ENCODE measurements at places on chromosomes 7 and 10.

- DNase-seq: no peak
Measured at GRCh38 chr7:10939237-10939910, 34.3 kb upstream of the PHF14 start.

DNA sequence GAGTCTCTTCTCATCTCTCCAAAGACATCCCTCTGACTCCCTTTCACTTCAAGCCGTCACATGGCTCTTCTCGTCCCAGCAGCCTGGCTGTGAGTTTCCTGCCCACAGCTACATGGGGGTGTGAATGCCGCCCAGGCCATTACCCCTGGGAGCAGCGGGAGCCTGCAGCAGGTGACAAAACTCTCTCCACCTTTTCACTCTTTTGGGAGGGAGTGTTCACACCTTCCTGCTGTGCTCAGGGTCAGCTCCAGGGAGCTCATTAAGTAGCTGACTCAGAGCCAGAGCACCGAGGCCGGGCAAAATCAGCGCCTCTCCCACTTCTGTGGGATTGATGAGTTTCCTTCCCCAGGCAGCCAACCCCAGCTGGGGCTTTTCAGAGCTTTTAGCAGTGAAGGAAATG lies 271.3 kb downstream of the TYW1 start:
- DNase-seq: no peak

DNA sequence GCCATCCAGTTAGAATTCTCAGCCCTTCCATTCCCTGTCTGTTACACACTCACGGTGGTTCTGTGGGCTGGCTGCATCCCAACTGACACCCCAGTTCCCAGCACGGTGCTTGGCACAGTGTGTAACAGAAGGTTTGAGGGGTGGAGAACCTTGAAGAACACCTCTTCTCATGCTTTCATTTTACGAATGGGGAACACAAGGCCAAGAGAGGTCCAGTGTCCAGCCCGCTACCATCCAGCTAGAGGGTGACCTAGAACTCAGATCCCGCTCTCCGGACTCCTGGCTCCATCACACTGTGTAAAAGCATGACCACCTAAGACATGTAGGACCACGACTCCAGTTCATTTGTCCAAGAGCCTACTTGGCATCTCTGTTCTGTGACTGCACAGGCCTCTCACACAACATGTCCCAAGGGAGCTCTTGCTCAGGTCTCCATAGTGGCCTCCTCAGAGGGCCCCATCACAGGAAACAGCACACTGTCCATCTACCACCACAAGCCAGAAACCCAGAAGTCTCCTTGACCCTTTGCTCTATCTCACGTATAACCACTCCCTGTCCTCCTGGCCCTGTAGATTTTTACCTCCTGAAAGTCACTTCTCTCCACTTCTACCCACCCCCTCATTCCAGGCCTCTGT lies 2.8 kb upstream of the CDH23 start:
- DNase-seq: no peak

DNA sequence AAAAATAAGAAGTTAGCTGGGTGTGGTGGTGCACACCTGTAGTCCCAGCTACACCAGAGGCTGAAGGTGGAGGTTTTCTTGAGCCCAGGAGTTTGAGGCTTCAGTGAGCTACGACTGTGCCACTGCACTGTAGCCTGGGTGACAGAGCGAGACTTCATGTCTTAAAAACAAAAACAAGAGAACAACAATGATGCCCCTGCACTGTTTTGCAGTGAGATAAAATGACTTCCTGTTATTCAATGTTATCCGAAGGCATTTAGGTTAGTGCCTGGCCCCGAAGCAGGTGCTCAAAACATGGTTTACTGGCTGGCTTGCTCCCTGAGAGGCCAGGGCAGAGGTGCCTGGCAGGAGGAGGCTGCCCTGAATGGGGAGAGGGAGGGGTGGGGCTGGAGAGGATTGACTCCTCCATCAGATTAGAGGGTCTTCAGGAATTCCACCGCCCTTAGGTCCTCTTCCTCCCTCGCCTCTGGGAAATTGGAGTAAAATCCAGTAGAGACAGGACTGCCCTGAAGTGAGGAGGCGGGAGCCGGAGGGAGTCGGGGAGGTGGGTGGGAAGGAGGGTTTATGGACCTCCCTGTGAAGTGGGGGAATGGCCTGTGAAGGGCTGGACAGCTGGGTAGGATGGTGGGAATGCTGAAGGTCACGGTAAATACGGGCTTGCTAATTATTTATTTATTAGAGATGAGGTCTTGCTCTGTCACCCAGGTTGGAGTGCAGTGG lies 6.8 kb upstream of the CLDN4 start:
- no peak for DNase-seq

DNA sequence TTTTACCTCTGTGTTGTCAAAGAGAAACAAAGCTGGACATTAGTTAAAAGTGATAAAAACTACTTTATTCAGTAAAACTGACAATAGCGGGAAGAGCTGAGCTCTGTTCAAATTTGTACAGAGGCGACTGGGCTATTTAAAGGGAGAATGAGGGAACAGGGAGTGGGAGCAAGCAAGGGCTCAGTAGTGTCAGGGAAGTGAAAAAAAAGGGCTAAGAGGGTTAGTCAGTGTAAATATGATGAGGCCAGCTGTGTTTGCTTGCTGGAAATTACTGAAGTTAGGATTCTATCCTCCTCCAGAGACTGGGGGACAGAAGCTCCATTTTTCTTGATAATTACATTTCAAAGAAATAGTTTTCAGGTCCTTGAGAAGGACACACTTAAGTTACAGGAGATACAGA lies 232.5 kb downstream of the SH2D4B start:
- no peak for DNase-seq

DNA sequence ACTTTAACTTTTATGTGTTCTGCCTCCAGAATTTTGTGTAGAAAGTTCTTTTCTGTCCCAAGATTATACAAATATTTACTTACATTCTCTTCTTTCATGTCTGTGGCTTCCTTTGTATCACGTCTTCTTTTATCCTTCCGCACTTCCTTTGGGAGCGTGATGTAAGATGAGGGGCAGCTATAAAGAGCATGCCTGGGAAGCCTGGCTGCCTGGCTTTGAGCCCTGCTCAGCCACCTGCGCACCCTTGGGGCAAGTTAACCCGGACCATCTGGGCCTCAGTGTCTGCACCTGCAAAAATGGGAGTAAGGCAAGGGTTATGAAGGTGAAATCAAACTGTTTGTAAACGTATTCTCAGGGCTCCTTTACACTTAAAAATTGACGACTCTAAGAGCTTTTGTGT lies 25.2 kb downstream of the PALD1 start:
- no peak for DNase-seq

- DNase-seq: no peak
Measured at GRCh38 chr10:86692664-86693063, 24.4 kb downstream of the LDB3 start.

GRCh38 chr7:40526951-40527715 lies 392.3 kb downstream of the SUGCT start:
- no peak for DNase-seq

DNA sequence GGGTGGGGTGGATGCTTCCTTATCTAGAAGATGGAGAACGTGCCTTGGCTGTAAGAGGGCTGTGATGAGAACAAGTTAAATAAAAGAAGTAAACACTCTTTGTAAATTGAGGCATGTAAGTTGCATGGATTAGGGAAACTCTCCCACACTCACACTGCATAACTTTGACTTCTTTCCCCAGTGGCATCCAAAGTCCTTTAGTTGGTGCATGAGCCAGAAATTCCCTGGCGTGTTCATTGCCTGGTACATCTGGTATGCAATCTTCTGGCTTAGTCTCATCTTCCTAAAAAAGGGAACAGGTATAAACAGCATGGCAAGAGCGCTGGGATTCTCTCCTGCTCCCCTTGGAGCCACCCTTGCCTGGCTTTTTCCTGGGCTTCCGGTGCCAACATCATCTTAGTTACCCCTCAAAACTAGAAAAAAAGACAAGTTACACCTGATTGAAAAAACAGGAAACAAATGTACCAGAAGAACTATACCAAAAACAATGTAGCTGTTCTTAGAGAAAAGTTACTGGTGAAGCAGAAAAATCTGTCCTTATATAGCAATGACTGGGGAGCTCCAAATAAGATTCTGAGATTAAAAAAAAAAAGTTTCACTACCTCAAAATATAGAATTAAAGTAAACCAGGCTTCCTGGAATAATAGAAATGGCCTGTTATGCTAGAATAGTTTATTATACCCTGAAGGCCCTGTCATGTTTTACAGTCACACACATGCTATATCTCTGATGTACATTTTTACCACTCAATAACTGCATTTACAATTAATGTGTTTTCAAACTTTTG lies 9.9 kb downstream of the RP9 start:
- no peak for DNase-seq

- no peak for DNase-seq
Measured at GRCh38 chr10:125808047-125808446, 15.0 kb downstream of the UROS start.

GRCh38 chr10:106991091-106991490 lies 173.4 kb downstream of the SORCS1 start:
- DNase-seq: no peak

DNA sequence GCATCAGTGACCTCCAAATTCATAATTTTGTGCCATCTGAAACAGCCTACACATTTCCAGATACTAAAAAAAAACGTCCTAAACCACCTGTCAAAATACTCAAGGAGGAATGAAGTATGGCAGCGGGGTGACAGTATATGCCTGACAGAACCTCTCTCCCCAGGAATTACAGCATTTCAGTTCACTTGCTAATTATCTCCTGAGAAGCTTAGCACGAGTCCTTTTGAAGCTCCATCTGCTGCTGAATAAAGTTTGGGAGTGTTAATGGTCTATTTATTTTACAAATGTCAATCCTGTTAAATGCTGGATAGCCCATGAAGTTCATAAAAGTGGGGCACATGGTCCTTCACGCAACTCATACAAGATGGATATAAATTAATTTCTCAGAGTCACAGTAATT lies 29.4 kb upstream of the ANLN start:
- DNase-seq: no peak

DNA sequence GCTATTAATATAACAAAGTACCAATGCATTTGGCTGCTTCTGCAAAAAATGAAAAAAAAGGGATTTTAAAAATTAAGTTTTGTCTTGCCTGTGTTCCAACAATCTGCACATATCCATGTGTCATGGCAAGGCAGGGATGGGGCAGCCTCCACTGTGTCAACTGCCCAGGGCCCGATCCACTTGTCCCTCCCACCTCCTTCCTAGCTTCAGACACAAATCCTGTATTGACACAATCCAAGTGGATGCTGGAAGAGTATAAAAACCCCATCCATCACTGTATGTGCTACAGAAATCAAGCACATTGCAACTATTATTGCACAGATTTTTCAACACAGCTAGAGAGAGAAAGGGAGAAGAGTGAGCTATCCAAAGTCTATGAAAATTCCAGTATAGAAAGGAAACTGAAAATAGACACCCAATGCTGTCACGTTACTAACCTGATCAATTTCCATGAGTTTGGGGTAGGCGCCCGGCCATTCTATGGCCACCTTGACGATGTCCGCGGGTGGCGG lies 106.4 kb downstream of the ELMO1 start:
- no peak for DNase-seq

DNA sequence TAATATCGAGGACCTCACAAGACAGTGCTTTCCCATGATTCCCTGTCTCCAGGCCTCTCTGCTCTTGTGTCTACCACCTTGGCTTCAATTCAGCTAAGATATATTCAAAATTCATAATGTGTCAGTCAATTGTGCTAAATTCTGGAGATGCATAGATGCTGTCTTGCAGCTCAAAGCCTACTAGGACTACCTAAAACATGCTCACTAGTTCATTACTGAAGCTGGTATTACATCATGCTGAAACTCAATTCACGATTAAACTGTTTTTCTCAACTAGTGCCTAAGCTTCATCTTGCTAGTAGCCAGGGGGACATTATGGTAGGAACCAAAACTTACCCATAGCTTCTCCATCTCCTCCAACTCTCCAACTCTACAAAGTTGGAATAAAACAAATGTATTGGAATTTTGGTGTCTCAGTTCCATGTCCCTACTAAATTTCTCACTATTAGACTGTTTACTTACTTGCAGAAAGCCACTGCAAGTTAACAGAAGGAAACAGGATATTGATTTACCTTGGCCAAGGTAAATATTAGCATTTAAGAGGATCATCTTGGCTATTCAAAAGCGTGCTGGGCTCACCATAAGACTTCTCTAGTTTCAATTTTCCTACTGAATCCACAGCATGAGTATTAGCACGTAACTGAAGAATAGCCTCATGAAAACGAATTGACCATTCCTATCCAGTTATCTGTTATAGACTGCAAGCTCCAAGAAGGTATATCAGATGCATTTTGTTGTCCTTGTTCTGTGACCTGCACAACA lies 53.6 kb downstream of the CREB3L2 start:
- DNase-seq: no peak

GRCh38 chr7:117639966-117640365 lies 160.1 kb downstream of the CFTR start:
- no peak for DNase-seq

DNA sequence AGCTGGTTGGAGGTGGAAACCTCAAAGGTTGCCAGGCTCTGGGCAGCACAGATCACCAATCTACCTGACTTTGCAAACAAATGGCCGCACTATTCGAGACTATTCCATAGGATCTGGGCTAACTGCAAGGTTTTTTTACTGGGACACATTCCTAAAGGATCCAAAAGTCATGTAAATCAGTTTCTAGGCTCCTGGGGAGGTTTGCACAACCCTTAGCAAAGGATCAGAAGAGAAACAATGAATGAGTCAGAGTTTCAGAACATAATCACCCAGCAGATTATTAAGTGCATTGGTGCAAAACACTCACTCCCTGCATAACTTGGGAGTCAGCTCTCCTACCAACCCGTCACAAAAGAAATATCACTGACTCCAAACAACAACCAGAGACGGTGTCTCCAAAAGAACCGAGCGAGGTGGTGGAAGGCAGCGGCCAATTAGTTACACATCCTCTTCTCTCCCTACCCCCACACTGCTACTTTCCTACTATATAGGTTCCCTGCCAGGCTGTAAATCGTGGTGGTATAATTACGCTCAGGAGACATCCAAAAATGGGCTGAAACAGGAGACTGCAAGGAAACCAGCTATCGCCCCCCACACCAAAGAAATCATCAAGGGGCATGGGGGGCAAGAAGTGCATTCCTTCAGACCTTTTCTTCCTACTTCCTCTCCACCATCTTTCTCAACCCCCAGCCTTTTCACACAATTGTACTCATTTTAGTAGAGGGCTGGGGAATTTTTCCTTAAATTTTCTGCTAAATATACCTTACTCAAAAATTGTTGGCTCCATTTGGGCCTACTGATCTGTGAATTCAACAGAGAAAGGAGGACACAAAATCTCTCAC lies 3.2 kb downstream of the UBE2H start:
- DNase-seq: peak; percentile 35
